ENCODE measurements at places on chromosomes 5 and 9.

GRCh38 chr5:35229076-35230037, 930 bp downstream of the PRLR start:
- DNase-seq: no peak

DNA sequence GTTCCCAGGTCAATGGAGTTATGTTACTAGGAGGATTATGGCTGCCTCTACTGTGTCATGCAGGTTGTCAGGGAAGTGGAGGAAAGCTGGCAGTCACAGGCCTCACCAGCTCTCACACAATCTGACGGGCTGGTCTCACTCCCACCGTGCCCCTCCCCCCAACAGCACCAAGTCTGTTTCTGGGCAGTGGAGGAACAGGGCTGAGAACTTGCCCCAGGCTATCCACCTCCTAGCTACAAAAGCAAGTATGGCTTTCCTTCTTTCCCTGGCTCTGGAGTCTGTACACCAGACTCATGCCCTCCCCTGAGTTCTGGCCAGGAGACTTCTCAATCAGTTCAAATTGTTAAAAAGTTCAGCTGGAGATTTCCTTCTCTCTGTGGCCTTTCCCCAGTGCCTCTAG, 25.7 kb upstream of the RIOK2 start:
- DNase-seq: no peak

GRCh38 chr9:124852829-124853531, at the start of gene WDR38:
WDR38 (plus strand) TSS chr9:124853460; CDS start chr9:124853532, 72 bp downstream.
- DNase-seq: peak; percentile 90

- no peak for DNase-seq
These were observed 50.6 kb upstream of the UBTD2 start for GRCh38 chr5:172334196-172334595.

- no peak for DNase-seq
These were observed 75.3 kb upstream of the GGTA1 start for GRCh38 chr9:121574774-121575519.

DNA sequence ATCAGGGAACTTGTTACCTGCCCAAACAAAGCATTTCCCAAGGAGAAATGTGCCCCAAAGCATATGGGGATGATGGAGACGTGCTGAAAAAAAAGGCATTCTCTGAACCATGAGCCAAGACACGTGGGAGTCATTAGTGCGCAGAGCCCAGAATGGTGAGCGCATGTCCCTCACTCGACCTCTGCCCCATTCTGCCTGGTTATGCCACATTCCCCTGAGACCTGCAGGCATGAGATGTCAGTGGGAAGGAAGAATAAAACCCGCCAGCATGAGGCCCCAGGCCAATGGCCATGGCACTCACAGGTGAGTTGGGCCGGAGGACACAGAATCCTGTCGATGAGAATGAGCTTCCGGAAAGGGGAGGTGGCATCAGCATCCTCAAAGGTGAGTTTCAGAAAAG, 228.9 kb downstream of the CDK5RAP2 start:
- no peak for DNase-seq

DNA sequence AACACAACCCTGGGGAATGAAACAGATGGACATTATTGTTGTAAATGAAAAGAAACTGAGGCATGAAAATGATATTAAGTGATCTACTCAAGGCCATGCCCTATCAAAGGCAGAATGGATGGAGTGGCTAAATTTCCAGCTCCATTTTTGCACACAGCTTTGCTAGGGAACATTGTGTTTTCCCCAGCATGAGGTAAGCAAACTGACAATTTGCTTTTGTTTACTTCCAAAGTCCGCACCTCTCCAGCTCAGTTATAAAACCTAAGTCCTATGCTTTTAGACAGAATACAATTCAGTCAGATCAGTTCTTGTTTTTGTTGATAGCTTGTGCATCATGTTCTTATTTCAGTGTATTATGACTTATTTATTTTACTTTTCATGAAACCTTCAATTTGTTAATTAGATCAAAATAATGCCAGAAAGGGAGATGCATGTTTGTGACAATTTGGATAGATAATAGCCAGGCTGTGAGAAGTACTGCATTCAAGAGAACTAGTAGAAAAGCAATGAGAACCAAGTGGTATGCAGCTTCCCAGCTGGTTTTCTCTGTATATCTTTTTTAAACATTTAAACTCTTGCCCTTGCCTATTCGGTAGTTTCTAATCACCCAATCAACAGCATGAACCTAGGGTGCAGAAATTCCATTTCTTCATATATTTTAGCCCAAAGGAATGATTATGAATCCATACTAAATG, 380.8 kb downstream of the SPATA31D1 start:
- DNase-seq: no peak

DNA sequence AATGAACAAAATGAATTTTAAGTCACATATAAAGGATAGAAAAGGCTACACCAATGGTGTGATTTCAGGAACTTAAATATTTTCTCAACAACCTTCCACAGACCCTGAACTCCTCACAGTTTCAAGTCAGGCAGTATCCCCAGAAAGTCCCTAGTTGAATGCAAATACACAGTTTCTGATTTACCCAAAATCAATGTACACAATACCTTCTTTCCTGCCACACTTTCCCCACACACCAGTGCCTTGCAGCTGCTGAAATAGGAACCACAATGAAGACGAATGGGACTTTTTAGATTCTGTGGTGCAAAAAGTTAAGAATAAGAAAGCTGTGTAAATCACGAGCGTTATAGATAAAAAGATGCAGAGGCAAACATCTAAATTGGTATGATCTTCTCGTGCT, 552.4 kb upstream of the MEF2C start:
- no peak for DNase-seq

- DNase-seq: no peak
These were observed 16.3 kb upstream of the PPP2CA start for GRCh38 chr5:134242146-134242545.

GRCh38 chr5:116577064-116577788, 2.6 kb upstream of the SEMA6A start:
- no peak for DNase-seq

- no peak for DNase-seq
These were observed 151.3 kb upstream of the IRX2 start for GRCh38 chr5:2902742-2903297.

DNA sequence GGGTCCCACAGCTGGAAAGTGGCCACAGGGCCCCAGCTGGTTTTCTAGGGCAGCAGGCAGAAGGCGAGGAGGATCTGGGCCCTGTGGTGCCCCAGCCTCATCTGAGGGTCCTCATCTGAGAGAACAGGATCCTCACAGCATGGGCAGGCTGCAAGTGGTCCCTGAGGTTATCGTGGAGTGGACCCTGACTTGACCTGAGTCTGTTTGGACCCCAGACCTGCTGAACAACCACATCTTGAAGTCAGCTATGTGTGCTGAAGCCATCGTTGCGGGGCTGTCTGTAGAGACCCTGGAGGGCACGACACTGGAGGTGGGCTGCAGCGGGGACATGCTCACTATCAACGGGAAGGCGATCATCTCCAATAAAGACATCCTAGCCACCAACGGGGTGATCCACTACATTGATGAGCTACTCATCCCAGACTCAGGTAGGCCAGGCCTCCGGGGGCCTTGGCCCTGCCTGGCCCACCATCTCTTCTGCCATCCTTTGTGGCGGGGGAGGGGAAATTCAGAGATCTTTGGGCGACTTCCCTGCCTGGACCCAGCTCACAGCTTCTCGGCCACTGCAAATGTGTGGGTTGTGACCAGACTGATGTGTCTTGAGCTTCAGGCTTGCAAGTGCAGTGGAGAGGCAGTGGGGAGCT, 24.0 kb downstream of the TGFBI start:
- DNase-seq: no peak

DNA sequence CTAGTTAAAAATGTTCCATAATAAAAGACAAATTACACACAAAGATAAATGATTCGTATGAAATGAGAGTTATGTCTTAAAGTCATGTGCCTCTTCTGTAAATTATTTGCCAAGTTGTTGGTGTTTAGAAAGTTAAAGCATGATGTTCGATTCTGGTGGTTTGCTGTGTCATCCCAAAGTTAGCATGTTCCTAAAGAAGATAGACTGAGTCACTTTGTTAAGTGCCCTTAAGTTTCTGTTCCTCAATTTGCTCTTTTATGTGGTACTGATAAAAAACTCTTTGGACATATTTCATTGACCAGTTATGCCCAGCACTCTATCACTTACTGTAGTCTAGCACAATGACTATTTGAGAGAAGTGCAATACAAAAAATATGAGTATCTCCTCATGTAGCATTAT, 366.9 kb upstream of the ZNF608 start:
- no peak for DNase-seq

DNA sequence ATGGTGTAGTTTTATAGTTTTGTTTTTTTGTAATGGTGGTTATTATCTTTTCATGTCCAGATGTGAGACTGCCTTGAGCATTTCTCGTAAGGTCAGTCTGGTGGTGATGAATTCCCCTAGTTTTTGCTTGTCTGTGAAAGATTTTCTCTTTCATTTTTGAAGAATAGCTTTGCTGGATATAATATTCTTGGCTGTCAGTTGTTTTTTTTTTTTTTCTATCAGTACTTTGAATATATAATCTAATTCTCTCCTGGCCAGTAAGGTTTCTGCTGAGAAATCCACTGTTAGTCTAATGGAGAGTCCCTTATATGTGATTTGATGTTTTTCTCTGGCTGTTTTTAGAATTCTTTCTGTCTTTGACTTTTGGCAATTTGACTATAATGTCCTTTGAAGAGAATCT, 106.9 kb downstream of the CARTPT start:
- no peak for DNase-seq

DNA sequence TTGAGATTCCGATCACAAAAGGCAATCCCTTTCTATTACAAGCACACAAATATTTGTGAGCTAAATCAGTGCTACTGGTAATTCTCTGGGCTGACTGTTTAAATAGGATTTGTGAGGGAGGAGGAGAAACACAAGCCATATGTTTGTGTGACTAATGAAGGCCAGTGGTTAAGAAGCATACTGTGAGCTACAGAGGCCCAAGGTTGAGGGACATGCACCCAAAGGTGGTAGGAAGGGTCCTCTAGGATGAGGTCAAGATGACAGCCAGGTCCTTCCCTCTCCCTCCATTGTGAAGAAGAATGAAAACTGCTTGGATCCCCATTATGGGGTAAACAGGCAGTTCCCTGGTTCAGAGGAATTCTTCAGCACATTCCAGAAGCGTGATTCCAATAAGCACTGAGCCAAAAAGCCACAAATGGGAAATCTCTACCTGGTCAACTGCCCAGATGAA, 83.9 kb downstream of the SPOCK1 start:
- DNase-seq: no peak

GRCh38 chr9:100220936-100221335, 121.9 kb downstream of the INVS start:
- no peak for DNase-seq

DNA sequence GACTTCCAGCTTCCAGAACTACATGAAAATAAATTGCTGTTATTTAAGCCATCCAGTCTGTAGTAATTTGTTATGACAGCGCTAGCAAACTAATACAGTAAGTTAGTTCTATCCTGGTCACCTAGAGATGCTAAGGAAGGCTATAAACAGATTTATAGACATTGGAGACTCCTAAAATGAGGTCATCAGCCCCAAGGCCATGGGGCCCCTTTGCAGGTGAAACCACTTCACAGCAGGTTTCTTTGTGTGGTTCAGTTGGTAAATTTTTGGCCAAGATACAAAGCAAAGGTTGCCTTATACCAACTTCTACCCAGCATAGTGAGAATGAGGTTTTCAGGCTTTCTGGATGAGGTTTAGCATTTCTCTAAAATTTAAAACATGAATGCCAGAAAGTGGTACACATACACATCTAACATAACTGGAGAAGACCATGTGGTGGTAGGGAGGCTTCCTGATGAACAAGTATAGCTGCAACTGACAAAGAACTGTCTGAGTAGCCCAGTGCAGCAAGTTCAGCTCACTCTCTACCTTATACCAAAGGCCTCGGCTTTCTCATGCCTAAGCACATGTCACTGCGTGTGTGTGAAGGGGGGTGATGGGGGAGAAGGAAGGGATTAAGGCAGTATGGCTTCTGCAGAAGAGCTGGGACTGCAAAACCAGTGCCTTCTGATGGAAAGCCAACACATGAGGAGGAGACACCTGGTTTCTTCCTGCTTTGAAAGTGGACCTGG, 264.6 kb upstream of the TAS2R1 start:
- DNase-seq: no peak

- DNase-seq: no peak
These were observed 140.0 kb downstream of the BARX1 start for GRCh38 chr9:93815135-93815534.

DNA sequence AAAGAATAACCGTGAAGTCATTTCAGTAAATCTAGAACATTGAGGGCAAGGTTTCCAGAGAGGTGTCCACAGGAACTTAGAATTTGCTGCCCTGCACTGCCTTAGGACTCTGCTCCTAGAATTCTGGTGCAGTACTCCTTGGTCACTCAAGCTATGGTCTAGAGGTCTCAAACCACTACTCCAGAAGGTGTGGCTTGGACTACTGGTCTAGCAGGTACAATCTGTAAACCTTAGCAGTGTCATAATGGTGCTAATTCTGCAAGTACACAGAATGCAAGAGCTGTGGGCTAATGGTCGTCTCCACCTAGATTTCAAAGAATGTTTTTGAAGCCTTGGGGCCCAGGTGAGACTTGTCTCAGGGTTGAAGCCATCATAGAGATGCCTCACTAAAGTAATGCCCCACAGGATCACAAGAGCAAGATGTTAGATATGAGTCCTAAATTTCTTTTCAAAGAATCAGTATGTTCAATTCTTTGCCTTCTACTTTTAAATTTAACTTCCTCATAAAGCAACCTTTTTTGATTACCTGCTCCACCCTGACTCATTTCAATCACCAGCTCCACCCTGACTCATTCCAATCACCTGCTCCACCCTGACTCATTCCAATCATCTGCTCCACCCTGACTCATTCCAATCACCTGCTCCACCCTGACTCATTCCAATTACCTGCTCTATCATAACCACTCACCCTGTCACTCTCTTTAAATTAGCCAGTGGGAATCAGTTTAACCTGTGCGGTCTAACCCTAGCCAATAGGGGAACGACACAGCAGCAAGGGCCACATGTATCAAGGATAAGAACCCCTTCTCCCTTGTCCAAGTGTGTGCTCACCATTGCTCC, 1111.8 kb upstream of the ACO1 start:
- DNase-seq: no peak

GRCh38 chr5:147309621-147310020, 74.8 kb downstream of the STK32A start:
- no peak for DNase-seq

- DNase-seq: no peak
These were observed 10.1 kb downstream of the IFNA5 start for GRCh38 chr9:21294904-21295538.

GRCh38 chr5:115840873-115841272, 492 bp downstream of the ATG12 start:
- no peak for DNase-seq

DNA sequence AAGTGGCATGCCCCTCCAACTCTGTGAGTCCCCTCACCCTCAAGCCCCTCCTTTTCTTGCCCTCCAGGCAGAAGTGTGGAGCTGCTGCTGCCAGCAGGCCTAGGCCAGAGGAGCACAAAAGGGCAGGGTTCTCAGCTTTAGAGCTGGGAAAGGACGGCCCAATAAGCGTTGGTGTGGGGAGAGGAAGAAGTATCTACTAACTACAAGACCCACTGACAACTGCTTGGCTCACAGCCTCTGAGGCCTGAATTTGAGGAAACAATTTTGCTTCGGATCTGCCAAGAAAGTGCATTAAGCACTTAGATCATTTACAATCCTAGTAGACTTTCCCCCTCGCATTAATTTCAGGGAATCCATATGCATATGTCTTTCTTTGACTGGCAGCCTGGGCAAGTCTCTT, 179.4 kb downstream of the SNX18 start:
- no peak for DNase-seq

- no peak for DNase-seq
These were observed 61.0 kb upstream of the DAPK1 start for GRCh38 chr9:87436716-87437115.

- no peak for DNase-seq
These were observed 40.8 kb downstream of the CSF2 start for GRCh38 chr5:132114150-132115121.

- no peak for DNase-seq
These were observed 196.2 kb downstream of the DEPDC1B start for GRCh38 chr5:60503771-60504170.
